Activated CD8-positive, alpha-beta memory T cell treated with anti-CD3 and anti-CD28 coated beads, Interleukin-2, amount 10 ng/mL, durations not matched to agents 7 days and 5 days (primary cell): ENCODE measurements at places on chromosomes 3 and 15. TPM values are rescaled to one million over a fixed set of nuclear protein-coding genes. Genes with fewer than 3 reads are reported as not detected.
A peak's percentile ranks its signal among the peaks of the same experiment; 100 is the strongest.

Gene ATP10A
- 36.7 TPM for total RNA-seq

DNA sequence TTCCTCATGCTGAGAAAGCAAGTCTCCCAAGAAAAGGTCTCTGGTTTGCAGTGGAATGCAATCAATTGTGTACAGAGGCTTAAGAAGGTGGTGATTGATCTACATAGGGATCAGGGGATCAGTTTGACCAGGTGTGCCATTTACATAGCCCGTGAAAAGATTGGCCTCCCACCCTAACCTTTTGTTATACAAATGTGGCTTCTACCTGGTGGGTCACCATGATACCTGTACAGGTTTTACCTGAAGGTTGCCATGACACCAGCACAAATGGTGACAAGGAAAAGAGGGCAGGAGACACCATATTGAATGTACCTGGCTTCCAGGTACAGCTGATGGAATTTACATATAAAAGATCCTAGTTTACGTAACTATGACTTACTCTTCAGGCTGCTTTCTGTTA, 25.5 kb upstream of the TEX55 start:
- no peak for DNase-seq

- DNase-seq: no peak
Measured at GRCh38 chr15:63572749-63573464, 24.3 kb upstream of the FBXL22 start.

DNA sequence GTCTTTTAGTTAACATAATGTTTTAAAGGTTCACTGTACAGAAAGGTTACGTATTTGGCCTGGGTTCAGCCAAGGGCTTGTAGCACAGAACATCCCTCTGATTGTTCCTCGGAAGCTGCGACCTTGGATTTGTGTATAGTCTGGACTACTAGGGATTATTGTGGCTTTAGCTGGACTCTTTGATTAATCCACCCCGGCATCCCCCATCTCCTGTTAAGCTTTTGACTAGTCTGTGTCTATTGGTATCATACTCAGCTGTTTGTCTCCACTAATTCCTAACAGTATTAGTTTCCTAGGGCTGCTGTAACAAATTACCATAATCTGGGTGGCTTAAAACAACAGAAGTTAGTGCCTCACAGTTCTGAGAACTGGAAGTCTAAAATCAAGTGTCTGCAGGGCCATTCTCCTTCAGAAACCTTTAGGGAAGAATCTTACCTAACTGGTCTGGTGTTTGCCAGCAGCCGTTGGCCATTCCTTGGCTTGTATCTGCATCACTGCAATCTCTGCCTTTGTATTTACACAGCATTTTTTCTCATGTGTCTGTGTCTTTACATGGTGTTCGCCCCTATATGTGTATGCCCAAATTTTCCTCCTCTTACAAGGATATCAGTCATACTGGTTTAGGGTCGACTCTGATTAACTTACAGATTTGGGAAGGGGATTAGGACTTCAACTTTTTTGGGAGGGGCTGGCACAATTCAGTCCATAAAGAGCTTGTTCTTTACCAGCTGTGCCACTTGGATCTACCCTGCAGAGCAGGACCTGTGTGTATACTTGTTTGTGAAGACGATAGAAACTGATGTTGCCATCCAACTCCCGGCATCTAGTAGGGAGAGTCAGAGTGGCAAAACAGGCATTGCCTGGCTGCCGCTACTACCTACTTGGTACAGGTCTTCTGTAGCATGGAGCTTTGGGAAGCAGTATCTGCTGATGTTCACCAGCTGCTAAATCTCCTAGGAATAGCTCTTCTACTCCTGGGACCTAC, 117.8 kb downstream of the UBE2E2 start:
- no peak for DNase-seq

DNA sequence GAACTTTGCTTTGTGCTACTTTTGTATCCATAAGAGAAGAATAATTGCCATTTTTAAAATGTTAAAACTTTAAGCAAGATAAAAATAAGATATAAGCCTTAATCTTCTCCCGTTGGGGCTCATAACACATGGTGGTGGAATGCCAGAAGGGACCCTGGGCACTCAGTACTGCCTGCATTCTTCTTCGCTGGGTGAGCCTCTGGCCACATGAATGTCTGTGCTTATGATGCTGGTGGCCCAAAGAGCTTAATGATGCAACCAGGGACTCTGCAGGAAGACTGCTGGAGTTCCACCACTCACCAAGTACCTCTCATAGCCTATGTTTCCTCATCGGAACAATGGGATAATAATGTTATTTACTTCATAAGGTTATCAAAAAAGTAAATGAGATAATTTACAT, 103.6 kb downstream of the ERC2 start:
- no peak for DNase-seq

- DNase-seq: no peak
Measured at GRCh38 chr3:9216736-9217135, 32.7 kb downstream of the SRGAP3 start.

GRCh38 chr15:96320703-96321638, 9.5 kb upstream of the NR2F2 start:
- no peak for DNase-seq

GRCh38 chr3:153061938-153062528, 100.0 kb upstream of the RAP2B start:
- DNase-seq: no peak

DNA sequence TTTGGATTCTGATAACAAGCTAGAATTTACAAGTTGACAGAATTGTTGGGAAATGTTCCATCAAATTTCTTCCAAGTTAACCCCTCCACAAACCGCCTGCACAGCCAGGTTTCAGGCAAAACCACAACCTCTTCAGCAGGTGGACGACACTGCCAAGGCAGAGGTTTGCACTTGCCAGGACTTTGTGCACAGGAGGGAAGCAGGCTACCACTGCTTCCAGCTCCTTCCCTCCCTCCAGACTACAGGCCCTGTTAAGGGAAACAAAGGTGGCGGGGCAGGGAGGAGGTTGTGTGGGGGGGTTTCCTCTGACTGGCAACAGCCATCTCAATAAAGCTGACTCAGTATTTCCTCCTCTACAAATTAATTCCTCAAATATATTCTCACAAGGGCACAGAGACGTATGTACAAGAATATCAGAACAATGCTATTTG, 42.2 kb downstream of the TBC1D2B start:
- DNase-seq: peak; percentile 69

GRCh38 chr15:38894243-38894948, 329.8 kb upstream of the RASGRP1 start:
- DNase-seq: no peak

GRCh38 chr3:12401208-12401607, 83.1 kb upstream of the TSEN2 start:
- DNase-seq: no peak

Gene ASB14
- total RNA-seq: not detected

Gene NBEAL2
- 262 TPM for total RNA-seq
